ENCODE measurements at places on chromosomes 7 and 10. TPM values are rescaled to one million over a fixed set of nuclear protein-coding genes. Genes with fewer than 3 reads are reported as not detected.

The FEZF1 gene
- total RNA-seq = not detected

The WDFY4 gene
- total RNA-seq = 1.7 TPM

The RBP3 gene
- not detected for total RNA-seq

GRCh38 chr7:69510114-69510513 is 88.2 kb upstream of the AUTS2 start:
- H3K36me3 ChIP-seq = no peaks in the 10 kb centered on the region
- H3K27ac ChIP-seq = no peak overlapping the region
- H3K4me1 ChIP-seq = no peaks in the 10 kb centered on the region
- DNase-seq = no peak

DNA sequence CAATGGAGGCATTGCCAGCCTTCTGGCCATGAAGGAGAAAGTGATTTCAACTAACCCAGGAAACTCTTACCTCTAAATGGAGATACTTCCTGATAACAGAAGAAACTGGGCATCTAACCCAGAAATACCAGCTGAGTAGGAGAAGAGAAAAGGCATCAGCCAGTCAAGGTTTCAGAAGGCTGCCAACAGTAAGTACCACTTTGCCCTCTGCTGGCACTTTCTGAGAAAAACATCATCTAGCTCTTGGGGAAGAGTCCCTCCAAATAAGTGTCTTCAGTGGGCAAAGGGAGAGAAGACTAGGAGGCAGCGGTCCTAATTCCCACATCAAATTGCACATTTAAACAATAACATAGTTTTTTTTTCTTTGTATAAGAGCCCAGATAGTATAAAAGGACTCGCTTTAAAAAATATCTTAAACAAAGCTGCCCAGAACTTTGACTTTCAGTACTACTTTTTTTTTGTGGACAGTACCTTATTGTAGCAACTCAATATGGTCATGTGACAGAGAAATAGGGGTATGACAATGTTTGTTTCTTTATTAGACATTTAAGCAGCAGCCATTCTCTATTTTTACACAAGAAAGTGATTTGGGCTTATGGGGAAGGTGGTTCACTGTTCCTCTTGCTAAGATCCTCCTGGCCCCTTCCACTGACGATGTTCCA is 157.3 kb downstream of the CTTNBP2 start:
- no peak overlapping the region for H3K27ac ChIP-seq
- H3K4me3 ChIP-seq = no peak overlapping the region
- H3K27me3 ChIP-seq = no peaks in the 10 kb centered on the region
- no peak for DNase-seq
- H3K4me1 ChIP-seq = no peaks in the 10 kb centered on the region

DNA sequence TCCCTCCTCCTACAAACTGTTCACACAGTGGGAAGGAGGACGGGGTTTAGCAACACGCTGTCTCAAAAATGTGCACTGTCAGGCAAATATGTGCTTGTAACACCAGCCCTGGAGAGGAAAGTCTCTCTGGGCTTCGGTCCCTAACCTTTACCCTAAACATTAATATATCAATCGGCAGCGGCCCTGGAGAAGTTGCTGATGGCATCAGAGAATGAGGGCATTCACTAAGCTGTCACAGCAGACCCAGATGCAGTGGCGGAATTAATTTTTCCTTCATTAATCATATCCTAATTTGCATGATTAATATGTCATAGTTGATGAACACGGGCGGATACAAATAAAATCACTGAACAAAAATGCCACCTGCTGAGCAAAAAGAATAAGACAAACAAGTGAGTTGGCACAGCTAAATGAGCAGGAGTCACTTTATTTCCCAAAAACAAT is 45.2 kb upstream of the INSIG1 start:
- no peak overlapping the region for H3K4me3 ChIP-seq
- H3K36me3 ChIP-seq = no peaks in the 10 kb centered on the region
- no peaks in the 10 kb centered on the region for H3K27me3 ChIP-seq
- DNase-seq = no peak

The GTF2IRD1 gene
- 28.0 TPM for total RNA-seq

The TSPAN33 gene
- 6.0 TPM for total RNA-seq

DNA sequence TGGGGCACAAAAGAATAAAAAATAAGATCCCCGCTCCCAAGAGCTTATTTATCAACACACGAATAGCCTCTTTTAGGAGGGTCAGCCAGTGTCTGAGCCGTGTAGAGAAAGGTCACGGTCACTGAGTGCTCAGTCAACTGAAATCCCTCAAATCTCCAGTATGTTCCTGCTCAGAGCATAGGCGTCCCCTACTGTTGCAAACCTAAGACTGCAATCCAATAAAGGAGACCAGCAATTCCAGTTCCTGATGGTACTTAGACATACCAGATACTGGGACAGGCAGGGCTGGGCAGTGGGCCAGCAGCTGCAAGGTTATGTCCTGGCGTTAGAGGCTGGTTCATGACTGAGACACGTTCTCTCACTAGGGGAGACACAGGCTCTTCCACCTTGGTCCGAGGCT is 93.6 kb downstream of the CACNB2 start:
- DNase-seq = peak; percentile 46
- peak overlapping the region; percentile 0 for H3K27ac ChIP-seq
- H3K4me1 ChIP-seq = peaks cover 14% of the 10 kb centered on the region
- H3K4me3 ChIP-seq = no peak overlapping the region
- no peaks in the 10 kb centered on the region for H3K36me3 ChIP-seq

- H3K4me3 ChIP-seq = no peak overlapping the region
- no peaks in the 10 kb centered on the region for H3K36me3 ChIP-seq
- no peak overlapping the region for H3K27ac ChIP-seq
- H3K27me3 ChIP-seq = no peaks in the 10 kb centered on the region
Measured at GRCh38 chr7:107494315-107494751, 24.5 kb downstream of the GPR22 start.

The TAS2R5 gene
- total RNA-seq = 4.2 TPM

DNA sequence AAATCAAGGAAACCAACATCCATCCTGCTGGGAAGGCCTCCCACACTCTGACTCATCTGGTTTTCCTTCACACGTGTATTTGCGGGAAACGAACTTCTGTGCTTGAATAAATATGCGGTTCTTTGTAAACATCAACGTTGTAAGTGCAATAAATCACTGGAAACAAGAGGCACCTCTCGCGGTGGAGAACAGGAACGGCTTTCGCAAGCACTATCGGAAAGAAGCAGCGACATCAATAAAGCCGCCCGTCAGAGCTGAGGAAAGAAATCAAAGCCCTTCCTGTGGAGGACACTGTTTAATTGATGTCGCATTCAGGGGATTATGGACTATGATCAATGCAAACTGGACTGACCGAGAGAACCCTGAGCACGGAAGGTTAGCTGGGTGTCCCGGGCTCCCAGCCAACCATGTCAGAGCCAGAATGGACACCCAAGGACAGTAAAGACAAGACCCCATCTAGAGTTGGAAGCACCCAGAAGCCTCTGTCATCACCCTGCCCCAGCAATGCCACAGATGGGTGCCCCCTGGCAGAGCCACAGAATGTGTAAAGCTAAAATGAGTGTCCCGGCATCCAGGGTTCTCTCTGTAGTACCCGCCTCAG is 37.6 kb downstream of the OAT start:
- H3K4me1 ChIP-seq = no peaks in the 10 kb centered on the region
- DNase-seq = no peak
- no peak overlapping the region for H3K27ac ChIP-seq
- H3K27me3 ChIP-seq = no peaks in the 10 kb centered on the region
- H3K4me3 ChIP-seq = no peak overlapping the region

The CDHR1 gene
- 0.69 TPM for total RNA-seq

- DNase-seq = peak; percentile 41
- H3K36me3 ChIP-seq = no peaks in the 10 kb centered on the region
- no peak overlapping the region for H3K27ac ChIP-seq
- no peaks in the 10 kb centered on the region for H3K4me1 ChIP-seq
- no peak overlapping the region for H3K4me3 ChIP-seq
Measured at GRCh38 chr10:69901628-69902505, 100.2 kb downstream of the COL13A1 start.

The INA gene
- total RNA-seq = not detected

The TUBB8 gene
- total RNA-seq = not detected
